Activated naive CD8-positive, alpha-beta T cell treated with anti-CD3 and anti-CD28 coated beads for 36 hours (primary cell): ENCODE measurements at places on chromosomes 7 and 10. TPM values are rescaled to one million over a fixed set of nuclear protein-coding genes. Genes with fewer than 3 reads are reported as not detected.

TUBAL3 gene
- total RNA-seq = not detected

LAMB4 gene
- total RNA-seq = 0.45 TPM

DGKI gene
- 2.2 TPM for total RNA-seq

LRRC17 gene
- not detected for total RNA-seq

RAMP3 gene
- not detected for total RNA-seq

ZC3HAV1L gene
- total RNA-seq = 13.4 TPM

PRF1 gene
- total RNA-seq = 44.7 TPM

GLCCI1 gene
- total RNA-seq = 9.0 TPM

ZSCAN21 gene
- total RNA-seq = 9.0 TPM

ENO4 gene
- not detected for total RNA-seq

OPN4 gene
- total RNA-seq = not detected

MAGI2 gene
- 0.31 TPM for total RNA-seq
